ENCODE measurements at places on chromosomes 3 and 15. TPM values are rescaled to one million over a fixed set of nuclear protein-coding genes. Genes with fewer than 3 reads are reported as not detected.

The PIK3CB gene
- total RNA-seq, result 50.1 TPM

The STRIT1 gene
- not detected for total RNA-seq

The KNG1 gene
- not detected for total RNA-seq

The SNTN gene
- total RNA-seq, result not detected

The TMEM108 gene
- 1.6 TPM for total RNA-seq

The MESP2 gene
- total RNA-seq, result not detected

The LIPC gene
- total RNA-seq, result 1.6 TPM

The KNL1 gene
- total RNA-seq, result not detected

The ADGRG7 gene
- total RNA-seq, result not detected

The AQP9 gene
- total RNA-seq, result 0.26 TPM

The SLC28A1 gene
- total RNA-seq, result 0.26 TPM

The GMNC gene
- total RNA-seq, result 1.0 TPM

The TICRR gene
- total RNA-seq, result not detected

The OR5K4 gene
- total RNA-seq, result not detected

The FSTL1 gene
- total RNA-seq, result 82.2 TPM

The ENTPD3 gene
- total RNA-seq, result 17.1 TPM

The MESP1 gene
- 4.3 TPM for total RNA-seq

The SNX4 gene
- 32.3 TPM for total RNA-seq

The NR2E3 gene
- total RNA-seq, result 0.52 TPM

The MINAR1 gene
- total RNA-seq, result 4.7 TPM

The COL8A1 gene
- total RNA-seq, result 0.99 TPM

The ZBBX gene
- total RNA-seq, result not detected

The PPP1R14D gene
- total RNA-seq, result not detected

The ZMYND10 gene
- 1.3 TPM for total RNA-seq

The MON1A gene
- total RNA-seq, result 4.9 TPM

The STXBP5L gene
- total RNA-seq, result under 0.01 TPM

The CELSR3 gene
- total RNA-seq, result 2.6 TPM

The GPR62 gene
- not detected for total RNA-seq

The THAP10 gene
- 3.0 TPM for total RNA-seq

The RAB5A gene
- 35.3 TPM for total RNA-seq

The DLEC1 gene
- total RNA-seq, result 0.78 TPM

The GOLGA8T gene
- 0.26 TPM for total RNA-seq

The BNC1 gene
- total RNA-seq, result not detected

The ATP13A5 gene
- not detected for total RNA-seq

The ZXDC gene
- 39.4 TPM for total RNA-seq

The ALDH1L1 gene
- 54.7 TPM for total RNA-seq

The CHST2 gene
- total RNA-seq, result 1.3 TPM

The TRAK1 gene
- total RNA-seq, result 17.1 TPM

The PLEKHO2 gene
- total RNA-seq, result 9.9 TPM

The TF gene
- total RNA-seq, result 7.9 TPM

Data from body of pancreas (tissue), 4 donors.